ENCODE measurements at places on chromosomes 2 and 18. TPM values are rescaled to one million over a fixed set of nuclear protein-coding genes. Genes with fewer than 3 reads are reported as not detected.

Gene XIRP2
- total RNA-seq: not detected

Gene ZSWIM2
- total RNA-seq: not detected

Gene SPATA3
- total RNA-seq: not detected

Gene ZNF892
- 3.1 TPM for total RNA-seq

Gene CYP27C1
- total RNA-seq: not detected

DNA sequence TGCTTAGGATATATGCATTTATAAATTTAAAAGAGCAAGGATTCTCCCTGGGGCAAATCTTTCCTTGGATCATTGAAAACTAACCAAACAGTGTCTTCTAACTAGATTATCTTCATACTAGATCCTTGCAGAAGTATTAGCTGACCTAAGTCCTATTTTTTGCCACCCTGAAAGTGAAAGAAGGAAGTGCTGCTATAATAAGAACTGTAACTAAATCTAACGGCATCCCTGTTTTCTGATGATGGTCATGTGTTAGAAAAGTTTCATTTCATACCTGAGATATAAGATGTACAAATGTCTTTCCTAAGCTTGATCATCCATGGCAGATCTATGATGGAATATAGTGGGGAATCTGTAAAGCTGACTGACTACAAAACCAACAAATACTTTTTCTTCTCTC, 102.7 kb downstream of the MAP2 start:
- no peaks in the 10 kb centered on the region for H3K36me3 ChIP-seq
- H3K4me1 ChIP-seq: peaks cover 19% of the 10 kb centered on the region
- no peak overlapping the region for H3K4me3 ChIP-seq
- H3K27me3 ChIP-seq: no peaks in the 10 kb centered on the region
- no peak for DNase-seq

DNA sequence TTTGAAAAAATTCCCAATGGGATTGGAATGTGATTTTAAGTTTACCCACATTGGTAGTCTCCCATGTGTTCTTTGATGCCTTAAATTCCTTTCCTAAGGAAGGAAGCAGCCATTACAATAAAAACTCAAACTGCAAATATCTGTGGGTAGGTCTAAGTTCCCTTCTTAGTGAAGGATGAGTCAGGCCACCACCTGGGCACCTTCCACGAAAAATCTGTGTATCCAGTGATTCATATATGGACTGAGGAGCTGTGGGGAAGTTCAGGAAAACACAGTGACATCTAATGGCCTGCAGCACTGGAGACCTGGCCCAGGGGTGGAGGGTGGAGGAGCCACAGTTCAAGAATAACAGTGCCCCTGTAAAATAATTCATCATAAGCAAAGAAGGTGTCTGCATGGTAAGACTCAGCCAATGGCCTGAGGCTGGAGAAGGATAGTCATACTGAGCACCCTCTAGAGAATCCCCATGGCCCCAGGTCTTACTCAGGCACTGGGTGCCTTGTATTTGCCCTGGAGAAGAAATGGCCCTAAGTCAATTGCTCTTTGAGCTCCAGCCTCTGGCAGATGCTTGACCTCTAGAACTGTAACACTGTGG, 248.6 kb downstream of the SP3 start:
- H3K36me3 ChIP-seq: no peaks in the 10 kb centered on the region
- no peak overlapping the region for H3K27ac ChIP-seq
- H3K4me1 ChIP-seq: no peaks in the 10 kb centered on the region
- DNase-seq: no peak
- H3K4me3 ChIP-seq: no peak overlapping the region

DNA sequence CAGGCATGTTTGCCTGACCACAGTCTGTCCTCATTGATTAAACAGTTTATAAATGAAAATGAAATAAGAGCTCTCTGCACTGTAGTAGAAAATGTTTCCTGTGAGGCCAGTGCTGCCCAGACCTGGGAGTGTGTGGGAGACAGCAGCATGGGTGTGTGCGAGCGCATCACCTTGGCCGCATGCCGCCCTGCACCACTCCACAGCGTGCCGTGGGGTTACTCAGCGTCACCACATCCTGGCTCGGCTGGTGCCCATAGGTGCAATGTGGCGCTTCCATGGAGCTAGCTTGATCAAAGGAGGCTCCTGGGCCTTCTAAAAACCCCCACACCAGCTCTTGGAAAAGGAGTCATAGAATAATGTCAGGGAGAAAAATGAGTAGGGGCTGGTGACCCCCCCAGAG, 76.0 kb upstream of the EPC2 start:
- DNase-seq: no peak
- no peak overlapping the region for H3K4me3 ChIP-seq
- no peaks in the 10 kb centered on the region for H3K36me3 ChIP-seq
- H3K27ac ChIP-seq: no peak overlapping the region
- peaks cover 5% of the 10 kb centered on the region for H3K4me1 ChIP-seq

- H3K27me3 ChIP-seq: no peaks in the 10 kb centered on the region
- peaks cover 4% of the 10 kb centered on the region for H3K36me3 ChIP-seq
- DNase-seq: no peak
Observed at GRCh38 chr2:8152392-8153257, 529.2 kb upstream of the ID2 start.

- no peak for DNase-seq
- peaks cover 9% of the 10 kb centered on the region for H3K27me3 ChIP-seq
- no peak overlapping the region for H3K27ac ChIP-seq
Observed at GRCh38 chr2:235523021-235523420, 29.2 kb downstream of the AGAP1 start.

DNA sequence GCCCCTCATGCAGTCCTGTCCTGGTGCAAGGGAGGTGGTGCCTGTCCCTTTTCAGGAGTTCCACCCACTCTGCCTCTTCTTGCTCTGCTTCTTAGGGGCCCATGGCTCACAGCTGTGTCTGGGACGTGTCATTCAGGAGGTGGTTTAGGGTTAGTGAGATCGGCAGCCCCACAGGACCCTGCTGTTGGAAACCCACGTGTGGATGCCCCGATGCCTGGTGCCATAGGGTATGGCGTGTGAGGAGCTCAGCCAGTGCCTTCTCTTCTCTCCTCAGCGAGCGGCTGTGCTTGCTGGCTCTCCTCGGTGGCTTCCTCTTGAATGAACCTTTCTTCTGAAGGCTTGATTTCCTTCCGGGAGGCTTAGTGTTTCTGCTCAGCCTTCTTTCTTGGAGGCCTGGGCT, 55.2 kb downstream of the LDLRAD4 start:
- DNase-seq: peak; percentile 50
- H3K27me3 ChIP-seq: no peaks in the 10 kb centered on the region
- H3K27ac ChIP-seq: peak overlapping the region; percentile 78
- peak overlapping the region; percentile 72 for H3K4me3 ChIP-seq

DNA sequence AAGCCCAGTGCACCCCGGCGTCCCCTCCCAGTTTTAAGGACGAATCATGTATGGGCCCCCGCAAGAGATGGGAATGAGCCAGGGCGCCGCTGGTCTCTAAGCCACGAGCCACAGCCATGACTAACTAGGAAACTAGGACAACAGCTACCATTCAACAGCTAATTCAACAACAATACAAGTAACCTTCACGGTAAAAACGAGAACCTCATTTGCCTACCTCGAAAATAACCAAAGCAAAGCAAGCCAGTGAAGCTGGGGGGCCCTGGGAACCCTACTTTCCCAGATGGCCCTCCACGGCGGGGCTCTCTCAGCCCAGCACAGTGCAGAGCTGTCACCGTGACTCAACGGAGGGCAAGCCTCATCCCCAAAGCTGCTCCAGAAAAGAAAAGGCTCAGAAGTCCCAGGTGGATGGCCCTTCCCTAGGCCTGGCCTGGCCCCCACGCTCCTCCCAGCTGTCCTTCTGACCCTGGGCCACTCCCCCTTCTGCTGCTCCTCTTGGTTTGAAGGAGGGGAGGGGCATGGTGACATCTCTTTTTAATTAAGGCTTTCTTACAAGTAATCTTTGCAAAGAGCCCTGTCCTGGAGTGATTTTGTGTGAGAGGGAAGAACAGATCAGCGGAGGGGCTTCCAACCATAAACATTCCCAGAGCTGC, 126.3 kb downstream of the HDAC4 start:
- H3K36me3 ChIP-seq: peaks cover 4% of the 10 kb centered on the region
- H3K4me1 ChIP-seq: peaks cover 58% of the 10 kb centered on the region
- peaks cover 23% of the 10 kb centered on the region for H3K27me3 ChIP-seq
- peak; percentile 65 for DNase-seq
- H3K27ac ChIP-seq: peak overlapping the region; percentile 77

GRCh38 chr2:241799522-241800197, 9.3 kb upstream of the NEU4 start:
- H3K4me1 ChIP-seq: peaks cover 8% of the 10 kb centered on the region
- peaks cover 5% of the 10 kb centered on the region for H3K27me3 ChIP-seq
- no peaks in the 10 kb centered on the region for H3K36me3 ChIP-seq
